EL (cell line): ENCODE measurements at places on chromosomes 6 and 20.

- peak; percentile 90 for DNase-seq
Measured at GRCh38 chr20:57212534-57213276, 53.7 kb downstream of the BMP7 start.

DNA sequence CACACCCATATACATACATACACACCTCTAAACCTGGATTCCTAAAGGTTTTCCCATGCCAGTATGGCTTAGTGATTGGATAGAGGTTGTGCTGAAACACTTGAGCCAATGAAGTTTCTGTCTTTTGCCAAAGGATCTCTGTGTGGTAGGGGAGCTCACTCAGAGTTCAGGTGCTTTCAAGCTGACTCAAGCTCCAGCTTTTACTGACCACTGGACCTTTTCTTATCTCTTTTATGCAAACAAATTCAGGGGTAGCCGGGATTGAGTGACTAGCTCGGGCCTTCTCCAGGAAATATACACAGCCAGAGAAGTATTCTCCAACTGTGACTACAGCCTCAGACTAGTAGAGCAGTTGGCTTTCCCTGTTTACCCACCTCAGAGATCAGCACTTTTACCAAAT lies 21.5 kb upstream of the DSE start:
- no peak for DNase-seq

DNA sequence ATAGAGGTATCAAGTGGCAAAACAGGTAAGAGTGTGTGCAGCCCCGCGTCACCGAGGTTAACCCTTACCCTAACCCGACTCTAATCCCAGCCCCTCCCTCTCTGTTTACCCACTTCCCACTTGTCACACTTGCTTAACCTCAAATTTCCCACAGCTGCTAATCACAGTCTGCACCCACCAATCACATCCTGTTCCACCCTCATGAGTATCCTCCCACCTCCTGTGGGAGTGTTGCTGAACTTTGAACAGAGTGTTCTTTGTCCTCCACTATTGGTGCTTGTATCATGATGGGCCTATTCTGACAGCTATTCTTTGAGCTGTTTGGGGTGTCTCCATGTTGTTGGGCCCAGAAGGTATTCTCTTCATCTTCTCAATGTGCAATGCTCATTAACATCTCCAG lies 487.8 kb downstream of the PTPRT start:
- DNase-seq = no peak

- no peak for DNase-seq
Measured at GRCh38 chr6:28368522-28368921, 18.8 kb downstream of the ZKSCAN3 start.

- peak; percentile 54 for DNase-seq
Measured at GRCh38 chr6:27176096-27176495, 71.4 kb upstream of the PRSS16 start.

GRCh38 chr6:169479783-169480495 lies 221.9 kb downstream of the WDR27 start:
- DNase-seq = no peak
